SK-N-DZ (cell line): ENCODE measurements at places on chromosomes 6 and 20.

- no peak for DNase-seq
Measured at GRCh38 chr6:166023273-166023989, 144.2 kb downstream of the TBXT start.

- peak; percentile 79 for DNase-seq
Measured at GRCh38 chr6:7725849-7726415, at the start of gene BMP6. Gene BMP6 (plus strand): TSS chr6:7726099. CDS start chr6:7726956, 857 bp downstream.

DNA sequence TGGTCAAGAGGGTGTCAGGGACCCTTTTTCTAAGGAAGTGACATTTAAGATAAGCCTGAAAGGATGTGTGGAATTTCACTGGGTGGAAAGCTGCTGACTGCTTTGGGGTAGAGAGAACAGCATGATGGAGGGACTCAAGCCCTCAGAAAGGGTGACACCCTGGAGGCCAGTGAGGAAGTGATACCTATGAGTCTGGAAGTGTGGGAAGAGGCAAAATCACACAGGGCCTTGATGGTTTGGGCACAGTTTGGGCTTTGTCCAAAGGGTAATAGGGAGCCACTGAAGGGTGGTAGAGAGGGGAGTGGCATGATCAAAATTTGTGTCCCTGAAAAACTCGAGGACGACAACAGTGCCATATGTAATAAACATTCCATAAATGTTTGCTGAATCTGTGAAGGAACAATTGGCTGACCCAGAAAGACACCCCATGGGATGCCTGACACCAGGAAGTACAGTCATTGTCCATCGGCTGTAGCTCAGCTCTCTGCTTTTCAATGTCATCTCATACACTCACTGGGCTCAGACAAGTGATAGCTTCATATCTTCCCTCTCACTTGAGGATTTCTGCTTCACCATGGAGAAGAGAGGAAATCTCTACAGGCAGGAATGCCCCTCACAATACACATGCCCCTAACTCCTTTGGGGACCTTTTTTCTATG, 21.3 kb downstream of the CASS4 start:
- DNase-seq = no peak

DNA sequence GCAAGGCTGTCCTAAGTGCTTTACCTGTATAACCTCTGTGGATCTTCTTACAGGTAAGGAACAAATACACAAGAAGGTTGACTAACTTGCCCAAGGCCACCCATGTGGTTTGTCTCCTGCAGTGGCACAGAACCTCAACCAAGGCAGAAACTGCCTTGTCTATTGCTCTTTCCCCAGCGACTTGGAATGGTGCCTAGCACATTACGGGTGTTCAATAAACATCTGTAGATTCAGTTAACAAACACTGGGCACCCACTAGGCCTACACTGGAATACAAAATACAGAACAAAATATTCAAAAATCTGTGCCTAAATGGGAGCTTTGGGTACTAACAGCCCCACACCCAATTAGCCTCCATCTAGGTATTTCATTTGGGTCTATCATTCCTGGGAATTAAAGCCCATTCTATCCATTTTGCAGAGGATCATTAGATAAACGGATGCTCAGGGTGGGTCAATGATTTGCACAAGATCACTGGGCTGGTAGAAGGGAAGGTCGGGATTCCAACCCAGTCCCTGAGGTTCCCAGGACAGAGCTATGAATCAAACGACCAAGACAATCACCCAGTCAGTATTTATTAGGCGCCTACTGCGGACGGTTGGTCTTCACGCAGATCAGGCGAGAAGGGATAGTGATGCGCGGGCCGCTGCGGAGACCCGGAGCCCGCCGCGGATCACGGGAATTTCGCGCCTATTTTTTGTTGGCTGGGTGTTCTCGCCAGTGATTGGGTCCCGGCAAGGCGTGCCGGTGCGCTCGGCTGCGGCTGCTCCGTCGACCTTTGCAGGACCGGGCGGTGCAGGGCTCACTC, at the start of gene STK35:
Gene STK35 (plus strand): TSS at position 771 of the 808 bp plus-strand sequence. CDS start 55 bp downstream, outside the sequence.
- DNase-seq = peak; percentile 81

DNA sequence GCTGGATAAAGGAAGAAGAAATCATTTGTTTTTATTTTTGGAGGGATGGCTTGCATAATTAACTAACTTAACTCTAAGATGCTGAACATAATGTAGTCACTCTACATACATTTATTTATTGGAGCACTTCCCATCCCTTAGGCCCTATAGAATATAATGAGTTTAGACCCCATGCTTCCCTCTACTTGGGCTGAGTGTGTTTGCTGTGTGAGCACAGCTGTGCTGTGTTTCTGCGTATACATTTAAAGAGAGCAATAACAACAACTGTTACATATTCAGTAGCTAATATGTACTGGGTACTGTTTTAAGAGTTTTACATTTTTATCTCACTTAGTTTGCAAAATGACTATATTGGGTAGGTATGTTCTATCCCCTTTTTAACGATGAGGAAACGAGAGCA, 736.6 kb upstream of the NRSN1 start:
- DNase-seq = no peak

- DNase-seq = no peak
Measured at GRCh38 chr6:147238164-147238563, 33.9 kb downstream of the STXBP5 start.
